ENCODE measurements at places on chromosomes 12 and 14.

- DNase-seq = no peak
Measured at GRCh38 chr14:91606851-91607250, 96.7 kb upstream of the PPP4R3A start.

GRCh38 chr14:49508124-49508523 is 78.1 kb downstream of the RPS29 start:
- DNase-seq = peak; percentile 22

GRCh38 chr12:24815114-24815423 is 133.8 kb downstream of the BCAT1 start:
- DNase-seq = no peak

DNA sequence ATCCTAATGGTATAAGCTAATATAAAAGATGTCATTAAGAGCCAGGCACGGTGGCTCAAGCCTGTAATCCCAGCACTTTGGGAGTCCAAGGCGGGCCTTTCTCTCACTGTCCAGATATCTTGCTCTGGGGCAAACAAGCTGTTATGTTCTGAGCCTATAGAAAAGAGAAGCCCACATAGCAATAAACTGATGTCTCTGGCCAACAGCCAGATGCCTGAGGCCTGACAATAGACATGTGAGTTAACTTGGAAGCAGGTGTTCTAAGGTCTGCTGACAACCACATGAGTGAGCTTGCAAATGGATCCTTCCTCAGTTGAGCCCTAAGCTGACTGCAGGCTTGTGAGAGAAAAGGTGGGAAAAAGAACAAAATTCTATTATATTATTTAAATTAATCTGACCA is 25.0 kb downstream of the YAF2 start:
- no peak for DNase-seq

- DNase-seq = no peak
Measured at GRCh38 chr14:50452296-50452695, 55.6 kb upstream of the CDKL1 start.

DNA sequence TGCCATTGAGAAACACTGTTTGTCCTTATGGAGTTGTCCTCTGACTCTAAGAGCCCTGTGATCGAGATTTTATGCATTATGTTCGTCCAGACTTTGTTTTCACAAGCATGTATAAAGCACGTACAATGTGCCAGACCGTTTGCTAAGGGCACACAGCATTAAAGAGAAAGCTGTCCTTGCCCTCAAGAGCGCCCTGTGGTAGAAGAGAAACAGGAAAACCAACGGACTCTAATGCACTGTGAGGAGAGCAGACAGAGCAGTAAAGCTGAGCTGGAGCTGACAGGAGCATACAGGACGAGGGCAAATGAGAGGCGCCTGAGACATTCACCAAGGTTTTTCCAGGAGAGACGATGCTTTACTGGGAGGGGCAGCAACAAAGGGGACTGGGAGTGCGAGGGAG is 66.2 kb upstream of the OVCH1 start:
- DNase-seq = no peak

DNA sequence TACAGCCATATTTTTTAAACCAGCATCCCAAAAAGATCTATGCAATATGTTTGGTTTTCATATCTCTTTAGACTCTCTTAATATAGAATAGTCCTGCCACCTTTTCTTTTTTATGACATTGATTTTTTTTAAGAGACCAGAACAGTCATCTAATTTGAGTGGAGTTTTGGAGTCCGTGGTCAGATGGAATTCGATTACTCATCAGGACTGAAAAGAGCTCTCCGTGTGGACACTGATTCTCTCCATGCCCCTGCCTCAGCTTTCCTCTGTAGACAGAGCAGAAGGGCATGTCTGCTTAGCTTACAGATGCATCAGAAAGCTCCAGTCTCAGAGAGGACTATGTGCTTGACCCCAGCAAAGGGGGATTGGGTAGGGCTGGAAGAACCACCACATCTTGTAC is 27.8 kb downstream of the SMCO2 start:
- DNase-seq = peak; percentile 80

DNA sequence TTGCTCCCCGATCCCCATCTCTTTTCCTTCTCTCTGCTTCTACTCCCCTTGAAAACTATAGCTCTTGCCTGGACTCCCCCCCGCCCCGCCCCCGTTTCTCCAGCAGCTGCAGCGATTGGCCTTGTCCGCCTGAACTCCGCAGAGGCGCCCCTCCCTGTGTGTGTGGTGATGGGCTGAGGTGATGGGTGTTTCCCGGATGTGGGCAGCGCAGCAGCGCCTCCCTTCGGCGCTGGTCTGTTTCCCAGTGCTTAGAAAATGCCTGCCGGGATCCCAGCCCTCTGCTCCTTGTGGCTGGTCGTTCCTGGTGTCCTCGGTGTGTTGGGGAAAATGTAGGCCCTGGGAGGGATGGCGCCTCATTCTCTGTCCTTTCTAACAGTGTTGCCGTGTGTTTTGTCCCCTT is 43.3 kb downstream of the GALNT8 start:
- no peak for DNase-seq

Data from HFFc6 (cell line).